ENCODE measurements at places on chromosomes 7 and 10. TPM values are rescaled to one million over a fixed set of nuclear protein-coding genes. Genes with fewer than 3 reads are reported as not detected.

DNA sequence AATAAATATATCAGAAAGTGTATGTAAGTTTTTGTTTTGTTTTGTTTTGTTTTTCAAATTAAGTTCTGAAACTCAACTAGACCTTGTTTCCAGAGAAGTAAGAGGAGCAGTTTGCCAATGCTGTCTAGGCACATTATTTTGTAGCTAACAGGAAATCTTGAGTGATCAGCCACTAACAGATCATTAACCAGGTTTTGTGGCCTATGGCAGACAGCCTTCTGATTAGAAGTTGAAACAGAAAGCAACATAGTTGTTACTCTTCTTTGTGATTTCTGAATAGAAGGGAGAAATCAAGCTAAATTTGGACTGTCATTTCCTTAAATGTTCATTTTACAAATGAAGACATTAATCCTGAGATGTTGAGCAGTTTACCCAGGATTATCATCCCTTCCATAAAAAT, 142.6 kb downstream of the PLXDC2 start:
- DNase-seq = no peak

Gene DGKB
- total RNA-seq = 0.30 TPM

- DNase-seq = no peak
Observed at GRCh38 chr7:120060875-120061274, 212.1 kb upstream of the KCND2 start.

- no peak for DNase-seq
Observed at GRCh38 chr10:73093922-73094850, 2.5 kb downstream of the P4HA1 start.

DNA sequence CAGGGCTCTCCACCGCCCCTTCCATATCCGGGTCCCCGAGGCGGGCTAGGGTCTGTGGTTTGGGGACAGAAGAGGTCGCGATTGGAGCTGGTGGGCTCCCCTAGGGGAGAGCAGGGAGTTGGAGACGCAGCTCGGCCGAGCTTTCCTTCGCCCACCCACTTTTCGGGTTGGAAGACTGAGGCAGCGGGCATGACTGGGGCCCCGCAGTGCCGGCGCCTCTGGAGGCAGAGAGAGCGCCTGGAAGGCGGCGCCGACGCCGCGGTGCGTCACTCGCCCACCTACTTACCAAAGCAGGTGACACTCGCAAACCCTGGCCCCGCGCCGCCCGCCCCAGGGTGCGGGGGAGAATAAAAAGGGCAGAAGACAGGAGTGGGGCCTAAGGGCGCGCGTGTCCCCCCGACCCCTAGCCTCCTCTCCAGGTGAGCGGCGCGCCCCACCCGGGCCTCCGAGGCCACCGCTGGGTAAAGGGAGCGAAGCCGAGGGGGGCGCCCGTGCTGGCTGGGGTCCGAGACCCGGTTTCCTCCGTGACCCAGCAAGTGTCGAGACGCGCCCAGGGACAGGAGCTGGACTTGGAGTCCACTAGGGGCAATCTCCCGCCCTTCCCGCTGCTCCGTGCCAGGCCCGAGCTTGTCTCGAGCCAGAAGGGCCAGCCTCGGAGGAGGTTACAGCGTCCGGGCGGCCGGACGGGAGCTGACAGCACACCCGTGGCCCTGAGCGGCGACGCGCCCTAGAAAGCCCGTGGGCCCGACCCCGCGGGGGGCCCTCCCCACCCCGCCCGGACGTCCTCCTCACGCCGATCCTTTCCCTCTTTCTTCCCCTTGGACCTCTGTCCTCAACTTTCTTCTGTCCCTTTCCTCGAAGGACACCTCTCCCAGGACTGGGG, 34.4 kb upstream of the GRID1 start:
- peak; percentile 37 for DNase-seq

- peak; percentile 44 for DNase-seq
Observed at GRCh38 chr10:38600146-38600545, 506.0 kb downstream of the ZNF37A start.

Gene MBL2
- not detected for total RNA-seq

- DNase-seq = no peak
Observed at GRCh38 chr10:9188022-9188810, 1133.7 kb downstream of the GATA3 start.

Gene NPFFR1
- 0.29 TPM for total RNA-seq

DNA sequence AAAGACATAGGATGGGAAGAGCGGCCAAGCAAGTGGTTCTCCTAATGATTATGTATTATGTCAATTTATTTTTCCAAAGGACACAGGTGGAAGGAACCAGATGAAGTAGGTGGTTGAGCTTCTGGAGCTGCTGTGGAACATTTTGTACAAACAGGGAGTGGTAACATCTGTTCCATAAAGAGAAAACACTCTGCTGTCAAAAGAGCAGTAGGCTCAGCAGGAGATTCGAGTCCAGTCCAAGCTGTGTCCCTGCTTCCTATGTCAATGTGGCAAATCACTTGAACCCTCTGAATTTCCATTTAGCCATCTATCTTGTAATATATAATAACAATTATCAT, 448.0 kb upstream of the ANKRD30A start:
- DNase-seq = no peak

GRCh38 chr7:7564323-7564780, 2.3 kb upstream of the MIOS start:
- DNase-seq = no peak

Gene PNLIPRP3
- total RNA-seq = 0.20 TPM

Gene LIPJ
- not detected for total RNA-seq

DNA sequence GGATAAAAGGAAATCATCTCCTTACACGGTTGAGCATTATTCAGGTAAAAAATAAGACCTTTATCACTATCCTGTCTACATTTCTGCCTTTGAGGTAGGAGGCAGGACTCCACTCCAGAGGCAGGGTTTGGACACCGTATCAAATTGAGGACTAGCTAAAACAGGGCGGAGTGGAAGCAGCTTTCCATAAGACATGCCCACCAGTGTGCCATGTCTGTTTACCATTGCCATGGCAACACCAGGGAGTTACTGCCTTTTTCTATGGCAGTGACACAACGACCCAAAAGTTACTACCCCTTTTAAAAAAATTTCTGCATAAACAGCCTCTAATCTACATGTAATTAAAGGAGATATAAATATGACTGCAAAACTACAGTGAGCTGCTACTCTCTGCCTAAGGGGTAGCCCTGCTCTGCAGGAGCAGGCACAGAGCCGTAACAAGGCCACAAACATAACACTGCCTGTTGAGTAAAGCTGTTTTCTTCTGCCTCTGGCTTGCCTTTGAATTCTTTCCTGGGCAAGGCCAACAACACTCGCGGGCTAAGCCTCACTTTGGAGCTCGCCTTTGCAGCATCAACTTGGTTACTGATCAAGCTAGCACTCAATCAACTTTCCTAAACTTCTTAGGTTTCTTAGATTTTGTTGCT, 26.5 kb downstream of the DGKB start:
- DNase-seq = no peak

DNA sequence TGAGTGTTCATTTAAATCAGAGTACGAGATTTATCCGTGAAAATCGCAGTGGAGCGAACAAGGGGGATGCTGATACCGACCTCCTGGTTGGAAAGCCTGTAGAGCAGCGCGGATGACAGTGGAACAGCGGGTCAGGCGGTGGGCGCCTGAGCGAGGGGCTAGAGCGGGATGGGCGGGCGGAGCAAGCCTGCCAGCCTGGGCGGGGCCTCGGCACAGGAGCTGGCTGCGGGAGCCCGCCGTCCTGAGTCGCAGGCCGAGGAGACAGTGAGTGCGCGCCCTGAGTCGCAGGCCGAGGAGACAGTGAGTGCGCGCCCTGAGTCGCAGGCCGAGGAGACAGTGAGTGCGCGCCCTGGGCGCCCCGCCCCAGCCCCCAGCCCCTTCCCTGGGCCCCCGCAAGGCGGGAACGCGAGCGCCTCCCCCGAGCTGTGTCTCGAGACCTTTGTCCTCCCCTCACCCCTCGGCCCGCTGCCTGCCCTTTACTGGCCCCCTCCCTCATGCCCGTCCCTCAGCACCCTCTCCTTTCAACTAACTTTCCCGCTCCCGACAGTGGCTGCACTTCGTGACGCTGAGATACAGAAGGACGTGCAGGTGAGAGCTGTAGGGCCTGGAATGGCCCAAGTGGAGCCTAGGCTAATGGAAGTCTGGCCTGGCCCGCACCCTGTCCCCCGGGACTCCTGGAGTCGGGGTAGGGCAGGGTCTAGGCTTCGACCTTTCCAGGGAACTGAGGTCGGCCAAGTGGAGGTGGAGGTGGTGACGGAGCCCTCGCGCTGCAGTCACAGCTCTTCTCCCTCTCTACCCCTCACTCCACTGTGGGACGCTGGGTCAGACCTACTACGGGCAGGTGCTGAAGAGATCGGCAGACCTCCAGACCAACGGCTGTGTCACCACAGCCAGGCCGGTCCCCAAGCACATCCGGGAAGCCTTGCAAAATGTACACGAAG, at the start of gene AS3MT:
TSS of gene AS3MT (plus strand) at position 213 of the 941 bp plus-strand sequence. CDS start at position 336, 123 bp downstream.
- DNase-seq = peak; percentile 88

Gene ASAH2B
- total RNA-seq = 2.0 TPM

GRCh38 chr10:132957981-132958882, 15.9 kb upstream of the CFAP46 start:
- no peak for DNase-seq

DNA sequence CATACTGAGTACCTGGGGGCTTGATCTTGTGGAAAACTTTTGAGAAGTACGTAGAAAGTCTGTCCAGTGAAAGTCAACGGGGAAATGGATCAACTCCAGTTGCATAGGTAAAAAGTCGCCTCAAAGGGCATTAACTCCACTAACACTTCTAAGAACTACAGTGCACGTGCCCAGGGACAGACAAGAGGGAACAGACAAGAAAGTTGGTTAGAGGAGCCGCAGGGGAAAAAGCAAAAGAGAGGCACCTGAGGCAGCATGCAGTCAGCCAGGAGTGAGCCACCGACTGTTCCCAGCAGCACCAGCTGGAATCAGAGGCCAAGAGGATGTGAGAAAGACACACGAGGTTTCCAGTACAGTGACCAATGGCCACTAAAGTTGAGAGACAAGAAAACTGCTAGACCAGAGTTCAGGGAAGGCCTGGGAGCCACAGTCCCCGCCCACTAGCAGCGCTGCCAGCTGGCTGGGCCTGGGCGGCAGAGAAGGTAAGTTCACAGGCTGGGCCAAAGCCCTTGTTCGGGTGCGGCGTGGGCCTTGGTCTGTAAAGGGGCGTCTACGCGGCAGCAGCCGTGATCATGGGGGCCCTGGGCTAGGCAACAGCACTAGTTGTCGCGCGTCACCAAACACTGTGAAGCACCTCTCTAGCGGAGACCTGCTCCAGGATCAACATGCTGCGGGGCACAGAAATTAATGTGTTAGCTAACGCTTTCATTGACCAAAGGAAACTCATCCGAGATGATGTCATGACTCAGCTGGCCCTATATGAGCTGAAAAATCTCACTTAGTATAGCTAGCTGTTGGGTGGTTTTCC, 14.0 kb downstream of the ITGB1 start:
- DNase-seq = peak; percentile 85

Gene CDC14C
- total RNA-seq = not detected

GRCh38 chr7:43636093-43636492, 53.2 kb downstream of the STK17A start:
- no peak for DNase-seq

Gene NPY4R
- not detected for total RNA-seq

GRCh38 chr10:124618470-124619073, 125.6 kb downstream of the FAM53B start:
- no peak for DNase-seq

Gene NOS3
- total RNA-seq = 3.1 TPM

DNA sequence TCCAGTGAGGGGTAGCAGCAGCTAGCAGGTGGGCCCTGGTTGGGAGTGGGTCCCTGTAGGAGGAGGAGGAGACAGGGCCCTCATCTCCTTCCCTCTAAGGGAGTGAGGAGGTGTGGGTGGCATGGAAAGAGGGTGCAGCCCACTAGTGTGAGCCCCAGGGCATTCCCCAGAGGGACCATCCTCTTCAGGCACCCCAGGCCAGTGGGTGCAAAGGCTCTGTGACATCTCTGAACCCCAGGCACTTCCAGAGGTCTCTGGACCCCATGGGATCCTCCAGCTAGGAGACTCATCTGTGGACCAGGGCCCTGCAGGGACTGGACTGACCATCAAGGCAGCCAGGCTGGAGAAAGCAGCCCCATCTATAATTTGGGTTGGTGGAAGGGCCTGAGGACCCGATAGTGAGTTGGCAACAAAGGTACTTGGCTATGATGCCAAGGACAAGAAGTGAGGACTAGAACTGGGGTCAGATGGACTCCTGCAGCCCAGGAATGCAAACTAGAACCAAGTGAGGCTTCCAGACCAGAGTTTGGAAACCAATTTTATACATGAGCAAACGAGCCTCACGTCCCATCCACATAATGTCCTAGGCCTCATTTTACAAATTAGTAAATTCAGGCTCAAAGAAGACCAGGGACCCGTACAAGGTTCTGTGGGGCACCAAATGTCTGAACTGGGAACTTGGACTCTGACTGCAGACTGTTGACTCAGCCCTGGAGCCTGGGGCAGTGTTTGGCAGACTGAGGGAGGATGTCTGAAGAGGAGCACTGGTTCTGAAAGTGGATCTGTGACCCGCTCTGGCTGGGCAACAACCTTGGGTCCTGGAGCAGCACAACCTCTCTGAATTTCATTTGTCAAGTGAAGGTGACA, 1.4 kb upstream of the VSTM4 start:
- no peak for DNase-seq

DNA sequence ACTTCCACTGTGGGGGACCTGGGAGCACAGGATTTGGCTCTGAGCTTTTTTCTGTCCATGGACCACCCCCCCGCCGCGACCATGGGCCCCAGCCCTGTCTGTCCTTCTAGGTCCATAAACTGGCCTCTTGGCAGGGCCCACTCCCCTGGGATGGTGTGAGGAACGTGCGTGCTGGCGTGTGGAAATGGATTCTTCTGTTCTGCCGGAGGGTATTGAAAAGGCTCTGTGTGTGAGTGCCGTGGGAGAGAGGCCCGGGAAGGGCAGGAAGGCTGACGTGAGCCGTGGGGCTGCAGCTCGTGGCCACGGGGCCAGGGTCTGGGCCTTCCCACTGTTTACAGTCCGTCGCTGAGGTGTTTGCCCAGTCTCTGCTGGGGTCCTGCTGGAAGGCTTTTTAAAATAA, 123.7 kb downstream of the GRK5 start:
- DNase-seq = no peak

Gene RPEL1
- total RNA-seq = not detected

- DNase-seq = no peak
Observed at GRCh38 chr7:47806701-47807103, 141.6 kb downstream of the PKD1L1 start.

Gene CCDC3
- 5.0 TPM for total RNA-seq

- no peak for DNase-seq
Observed at GRCh38 chr7:68421712-68422111, 1176.6 kb upstream of the AUTS2 start.

GRCh38 chr10:12846718-12847117, 154.8 kb downstream of the CCDC3 start:
- no peak for DNase-seq

GRCh38 chr7:55588976-55589604, 16.8 kb upstream of the VOPP1 start:
- DNase-seq = no peak

Gene AHCYL2
- total RNA-seq = 119 TPM

Gene ATG9B
- total RNA-seq = 0.46 TPM

Gene SPRN
- total RNA-seq = not detected

GRCh38 chr7:130360518-130360917, 15.9 kb downstream of the CPA5 start:
- DNase-seq = no peak

Gene GPR158
- 0.09 TPM for total RNA-seq

GRCh38 chr7:8205031-8205387, 57.0 kb downstream of the ICA1 start:
- no peak for DNase-seq

Gene TMEM273
- 37.7 TPM for total RNA-seq

Gene WDR86
- 2.0 TPM for total RNA-seq

Gene ADRA2A
- total RNA-seq = 1.5 TPM

GRCh38 chr10:132538031-132538789, 623 bp downstream of the INPP5A start:
- DNase-seq = no peak

Gene RADIL
- 13.6 TPM for total RNA-seq

Gene SYT15B
- total RNA-seq = 56.6 TPM

Gene COL13A1
- total RNA-seq = 15.1 TPM

Gene SLC18A3
- total RNA-seq = not detected

Gene OPTN
- total RNA-seq = 35.3 TPM

Data from upper lobe of left lung (tissue), 6 donors.